ENCODE measurements at places on chromosomes 4 and X.

- no peak for DNase-seq
Measured at GRCh38 chrX:129654652-129655546, at the start of gene APLN. TSS of gene APLN (minus strand) at chrX:129654956. CDS start at chrX:129654630, 326 bp downstream.

DNA sequence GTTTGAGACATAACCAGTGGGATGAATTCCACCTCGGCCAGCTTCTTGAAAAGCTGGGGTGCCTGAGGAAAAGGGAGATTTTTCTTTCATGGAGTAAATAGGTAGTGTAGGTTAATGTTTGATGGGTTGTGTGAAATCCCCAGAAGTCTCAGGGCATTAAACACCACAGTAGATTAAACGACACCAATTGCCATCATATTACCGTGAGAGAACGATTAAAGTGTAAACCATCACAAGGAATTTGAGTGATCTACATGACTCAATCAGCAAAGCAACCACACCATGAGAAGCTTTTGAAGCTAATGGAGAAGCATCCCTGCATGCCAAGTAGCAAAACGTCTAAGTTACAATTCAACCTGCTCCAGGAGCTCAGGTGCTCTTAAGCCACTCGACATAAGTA is 322.5 kb upstream of the GATB start:
- DNase-seq = no peak

DNA sequence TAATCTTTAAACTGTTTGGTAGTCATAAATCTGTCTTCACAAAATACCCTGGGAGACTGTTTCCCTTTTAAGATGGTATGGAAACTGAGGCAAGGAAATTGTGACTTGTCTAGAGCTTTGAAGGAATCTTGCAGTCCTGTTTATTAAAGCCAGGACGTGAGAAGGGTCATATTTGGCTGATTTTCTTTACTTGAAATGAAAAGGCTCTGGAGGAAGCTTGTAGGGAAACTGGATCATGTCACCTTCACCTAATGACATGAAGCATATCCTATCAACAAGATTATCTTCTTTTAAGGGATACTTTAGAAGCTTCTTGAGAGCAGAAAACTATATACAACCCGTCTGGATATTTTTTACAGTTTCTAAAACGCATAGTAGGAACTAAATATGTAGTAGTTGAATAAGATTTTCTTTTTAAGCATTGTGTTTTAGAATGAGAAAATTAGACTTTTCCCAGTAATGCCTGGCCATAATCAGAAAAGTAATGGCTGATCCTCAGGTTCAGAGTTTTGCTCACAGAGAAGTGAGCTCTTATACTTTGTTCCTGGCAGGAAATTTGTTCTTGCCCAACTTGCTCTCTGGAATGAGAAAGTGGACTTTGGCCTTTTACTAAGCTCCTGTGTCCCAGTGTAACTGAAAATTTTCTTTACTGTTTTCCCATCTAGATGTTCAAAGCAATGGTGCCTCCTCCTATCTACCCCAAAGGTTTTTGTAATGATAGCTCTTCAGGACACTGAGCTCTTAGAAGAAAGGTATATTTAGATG is 136.8 kb upstream of the AFF2 start:
- no peak for DNase-seq

DNA sequence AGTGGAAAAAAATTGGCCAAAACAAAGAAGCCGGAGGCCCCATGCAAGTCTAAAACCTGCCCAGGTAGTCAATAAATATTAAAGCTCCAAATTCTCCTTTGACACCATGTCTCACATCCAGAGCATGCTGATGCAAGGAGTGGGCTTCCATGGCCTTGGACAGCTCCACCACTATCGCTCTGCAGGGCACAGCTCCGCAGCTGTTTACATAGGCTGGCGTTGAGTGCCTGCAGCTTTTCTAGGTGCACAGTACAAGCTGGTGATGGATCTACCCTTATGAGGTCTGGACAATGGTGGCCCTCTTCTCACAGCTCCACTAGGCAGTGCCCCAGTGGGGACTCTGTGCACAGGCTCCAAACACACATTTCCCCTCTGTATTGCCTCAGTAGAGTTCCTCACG is 84.2 kb upstream of the LANCL3 start:
- no peak for DNase-seq

DNA sequence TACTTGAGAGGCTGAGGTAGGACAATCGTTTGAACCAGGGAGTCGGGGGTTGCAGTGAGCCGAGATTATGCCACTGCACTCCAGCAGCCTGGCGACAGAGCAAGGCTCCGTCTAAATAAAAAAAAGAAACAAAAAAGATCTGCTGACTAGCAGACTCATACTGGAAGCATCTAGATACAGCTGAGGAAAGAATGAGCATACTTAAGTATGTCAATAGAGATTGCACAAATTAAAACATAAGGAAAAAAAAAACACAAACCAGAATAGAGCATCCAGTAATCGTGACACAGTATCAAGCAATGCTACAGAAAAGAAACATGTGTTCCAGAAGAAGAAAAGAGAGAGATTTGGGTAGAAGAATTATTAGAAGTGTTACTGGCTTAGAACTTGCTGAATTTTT is 105.5 kb upstream of the SPOCK3 start:
- no peak for DNase-seq

GRCh38 chrX:132015875-132016274 is 7.2 kb upstream of the STK26 start:
- DNase-seq = no peak

- DNase-seq = no peak
Measured at GRCh38 chrX:21153503-21153902, 220.7 kb upstream of the CNKSR2 start.

DNA sequence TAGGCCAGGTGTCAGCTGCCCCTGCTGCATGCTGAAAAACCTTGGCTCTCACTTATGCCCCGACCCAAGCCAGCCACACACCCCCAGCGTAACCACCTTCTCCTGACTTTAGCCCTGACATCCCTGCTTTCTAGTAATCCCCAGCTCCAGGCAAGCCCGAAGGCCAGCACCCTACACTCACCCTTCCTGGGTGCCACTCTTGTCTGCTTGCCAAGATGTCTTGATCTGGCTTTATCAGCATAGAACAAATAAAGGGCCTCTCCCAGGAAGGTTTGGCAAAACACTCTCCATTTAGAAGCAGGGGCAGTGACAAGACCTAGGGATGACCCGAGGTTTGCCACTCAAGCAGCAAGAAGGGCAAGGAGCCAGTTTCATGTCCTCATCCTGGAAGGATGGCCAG is 6.8 kb upstream of the MAP9 start:
- DNase-seq = no peak

- no peak for DNase-seq
Measured at GRCh38 chr4:80192937-80193336, 4.4 kb upstream of the PRDM8 start.

- DNase-seq = no peak
Measured at GRCh38 chr4:110196871-110197528, 1.4 kb downstream of the ELOVL6 start.

DNA sequence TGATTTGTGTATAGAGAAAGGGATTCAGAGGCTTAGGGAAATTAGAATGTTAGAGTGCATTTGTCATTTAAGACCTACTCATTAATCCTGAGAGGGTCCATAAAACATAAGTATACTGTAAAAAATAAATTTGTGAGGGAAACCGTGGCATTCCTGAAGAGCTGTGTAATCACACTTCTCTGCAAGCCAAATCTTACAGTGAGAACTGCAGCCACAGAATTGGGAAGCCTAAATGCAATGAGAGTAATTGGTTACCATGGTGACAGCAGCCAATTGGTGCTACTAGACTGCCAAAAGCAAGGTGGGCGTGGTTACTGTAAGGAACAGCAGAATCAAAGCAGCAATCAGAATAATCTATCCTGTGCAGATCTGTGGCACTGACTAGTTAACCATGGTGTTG is 345.2 kb upstream of the GRID2 start:
- no peak for DNase-seq

DNA sequence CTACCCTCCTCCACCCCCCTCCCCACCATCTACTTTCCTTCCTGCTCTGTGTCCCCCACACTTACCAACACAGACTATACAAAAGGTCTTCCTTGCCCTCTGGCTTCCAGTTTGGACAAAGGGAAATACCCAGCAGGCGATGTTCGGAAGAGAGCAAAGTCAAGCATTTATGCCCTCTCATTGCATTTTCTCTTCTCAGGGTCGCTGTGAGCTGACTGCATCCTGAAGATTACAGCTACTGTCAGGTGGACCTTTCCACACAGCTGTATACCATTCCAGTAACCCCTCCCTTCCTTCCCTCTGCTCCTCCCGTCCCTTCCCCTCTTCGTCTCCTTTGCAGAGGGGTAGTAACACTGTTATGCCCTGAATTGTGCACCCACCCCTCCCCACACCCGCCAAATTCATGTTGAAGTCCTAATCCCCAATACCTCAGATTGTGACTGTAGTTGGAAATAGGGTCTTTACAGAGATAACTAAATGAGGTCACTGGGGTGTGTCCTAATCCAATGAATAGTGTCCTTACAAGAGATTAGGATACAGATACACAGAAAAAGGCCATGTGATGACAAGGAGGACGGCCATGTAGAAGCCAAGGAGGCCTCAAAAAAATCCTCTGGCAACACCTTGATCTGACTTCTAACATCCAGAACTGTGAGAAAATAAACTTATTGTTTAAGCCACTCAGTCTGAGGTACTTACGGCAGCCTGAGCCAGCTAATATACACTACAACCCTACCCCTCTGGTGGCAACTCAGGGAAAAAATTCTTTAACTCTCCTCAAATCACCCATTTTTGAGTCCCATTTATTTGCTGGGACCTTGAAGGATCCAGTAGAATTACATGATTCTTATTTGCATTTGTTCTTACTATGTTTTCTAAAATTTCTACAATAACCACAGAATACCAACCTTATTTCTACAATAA is 11.7 kb downstream of the MORF4L2 start:
- no peak for DNase-seq

- no peak for DNase-seq
Measured at GRCh38 chr4:75845992-75846391, 56.3 kb downstream of the PPEF2 start.

GRCh38 chr4:24722026-24722568 is 73.3 kb upstream of the SOD3 start:
- DNase-seq = no peak

DNA sequence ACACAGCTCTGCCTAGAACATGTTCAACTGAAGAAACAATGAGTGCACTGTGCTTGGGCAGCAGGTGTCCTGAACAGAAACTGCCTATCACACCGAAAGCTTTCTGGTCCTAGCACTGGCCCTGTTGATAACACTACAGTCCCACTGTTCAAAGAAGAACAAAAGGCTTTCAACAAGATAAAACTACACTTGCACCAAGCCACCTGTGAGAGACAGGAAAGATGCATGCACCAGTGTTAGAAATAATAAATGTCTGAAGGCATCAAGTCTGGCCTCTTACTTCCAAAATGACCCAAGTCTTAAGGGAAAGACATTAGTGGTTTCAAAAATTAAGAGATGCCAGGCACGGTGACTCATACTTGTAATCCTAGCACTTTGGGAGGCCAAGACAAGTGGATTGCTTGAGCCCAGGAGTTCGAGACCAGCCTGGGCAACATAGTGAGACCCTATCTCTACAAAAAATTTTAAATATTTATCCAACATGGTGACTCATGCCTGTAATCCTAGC is 68.7 kb downstream of the APBB2 start:
- DNase-seq = no peak

DNA sequence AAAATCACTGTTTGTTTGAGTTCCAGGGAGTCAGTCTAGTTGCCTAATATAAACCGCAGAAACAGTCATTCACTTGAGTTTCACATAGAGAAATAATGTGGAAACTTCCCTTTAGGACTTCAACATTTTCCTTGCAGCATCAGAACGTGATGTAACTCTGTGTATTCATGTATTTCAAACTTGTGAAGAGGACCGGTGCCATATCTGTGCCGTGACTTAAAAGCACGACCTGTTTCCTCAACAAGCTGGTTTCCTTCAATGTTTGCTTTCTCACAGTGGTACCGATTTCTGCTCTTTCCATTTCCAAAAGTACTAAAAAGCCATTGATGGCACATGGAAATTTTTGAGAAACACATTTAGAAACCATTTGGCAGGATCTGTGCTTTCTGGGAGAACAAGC is 166.6 kb upstream of the RAPGEF2 start:
- DNase-seq = no peak

DNA sequence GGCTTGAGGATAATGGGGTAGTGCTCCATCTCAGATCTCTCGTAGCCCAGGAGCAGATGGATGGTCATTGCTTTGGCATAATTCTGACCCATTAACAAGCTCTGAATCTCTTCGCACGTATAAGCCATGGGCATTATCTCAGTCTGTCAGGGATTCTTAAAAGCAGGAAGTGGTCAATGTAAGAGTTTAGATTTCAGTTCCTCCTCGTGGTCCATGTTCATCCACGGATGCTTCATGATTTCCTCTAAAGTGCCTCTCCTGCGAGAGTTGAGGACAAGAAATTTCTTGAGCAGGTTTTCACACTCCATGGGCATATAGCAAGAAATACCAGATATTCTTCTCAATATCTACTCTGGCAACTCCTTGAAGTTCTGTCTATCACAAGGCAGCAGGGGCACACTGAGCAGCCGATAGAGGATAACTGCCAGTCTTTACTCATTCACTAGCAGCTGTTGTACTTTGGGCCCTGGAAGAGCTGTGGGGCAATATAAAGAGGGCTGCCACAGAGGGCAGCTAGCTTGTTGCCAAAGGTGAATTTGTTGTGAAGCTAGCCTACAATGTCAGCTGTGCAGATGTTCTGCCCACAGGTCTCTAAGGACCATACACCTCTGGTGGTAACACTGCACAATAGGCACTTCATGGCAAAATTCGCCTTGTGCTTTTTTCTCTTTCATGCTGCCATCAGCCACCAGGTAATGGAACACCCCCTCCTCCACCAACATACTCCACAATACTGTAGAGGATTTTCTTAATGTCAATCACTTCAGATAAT is 52.0 kb upstream of the WDR17 start:
- no peak for DNase-seq

DNA sequence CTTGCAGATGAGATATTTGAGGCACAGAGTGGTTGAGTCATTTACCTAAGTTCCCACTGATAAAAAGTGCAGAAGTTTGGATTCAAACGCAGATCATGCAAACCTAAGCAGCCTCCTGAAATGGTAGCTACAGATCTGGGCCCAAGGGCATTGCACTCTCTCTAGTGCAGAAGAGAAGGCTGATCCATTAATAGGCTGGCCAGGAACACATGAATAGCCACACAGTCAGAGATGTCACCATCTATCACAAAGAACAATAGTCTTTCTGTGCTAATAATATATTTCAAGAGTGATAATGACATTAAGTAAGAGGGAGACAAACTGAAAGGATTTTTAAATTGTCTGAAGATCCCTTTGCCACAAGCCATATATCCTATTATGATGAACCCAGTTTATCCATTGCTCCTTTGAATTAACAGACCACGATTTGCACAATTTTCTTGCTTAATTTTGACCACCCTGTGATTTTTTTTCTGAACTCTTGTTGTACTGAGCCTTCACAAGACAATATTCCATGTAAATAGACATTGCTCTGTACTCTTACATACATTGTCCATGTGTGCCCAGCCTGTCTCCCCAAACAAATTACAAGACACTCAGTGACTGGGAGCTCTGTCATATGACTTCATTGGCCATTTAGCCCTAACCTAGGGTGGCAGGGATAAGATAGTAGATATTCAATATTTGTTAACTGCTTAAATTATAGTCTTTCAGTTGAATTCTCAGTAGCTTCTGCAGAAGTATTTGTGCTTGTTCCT is 112.4 kb upstream of the RBPJ start:
- no peak for DNase-seq
